Foreskin keratinocyte (primary cell): ENCODE measurements at places on chromosomes 1 and 21.

- no peak for DNase-seq
Measured at GRCh38 chr1:10705953-10706352, 90.5 kb downstream of the CASZ1 start.

DNA sequence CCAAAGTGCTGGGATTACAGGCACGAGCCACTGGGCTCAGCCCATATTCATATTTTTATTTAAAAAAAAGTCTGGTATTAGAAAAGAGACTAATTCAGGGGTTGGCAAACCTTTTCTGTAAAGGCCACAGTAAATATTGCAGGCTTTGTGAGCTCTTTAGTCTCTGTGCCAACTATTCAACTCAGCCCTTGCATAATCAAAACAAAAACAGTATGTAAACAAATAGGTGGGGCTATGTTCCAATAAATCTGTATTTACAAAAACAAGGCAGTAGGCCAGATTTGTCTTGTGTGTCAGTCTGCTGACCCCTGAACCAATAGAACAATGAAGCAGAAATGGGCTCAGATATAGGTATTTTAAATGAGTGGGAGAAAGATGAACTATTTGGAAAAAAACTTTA is 49.3 kb downstream of the CDC42BPA start:
- DNase-seq: no peak

DNA sequence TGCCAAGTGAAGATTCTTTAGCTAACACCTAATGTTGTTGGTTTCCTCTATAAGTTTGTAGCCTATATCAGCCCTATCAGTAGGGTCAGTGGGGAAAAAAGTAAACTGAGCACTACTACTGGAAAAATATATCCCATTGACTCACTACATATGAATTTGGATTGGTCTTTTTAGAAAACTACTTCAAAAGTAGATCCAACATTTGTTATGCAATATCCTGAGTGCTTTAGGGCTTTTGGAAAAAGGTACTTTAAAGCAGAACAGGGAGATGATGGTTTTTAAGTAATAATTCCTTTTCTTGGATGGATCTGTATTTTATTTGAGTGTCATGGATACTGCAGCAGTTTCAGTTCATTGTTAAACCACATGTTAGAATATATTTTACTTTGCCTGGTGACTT is 7.1 kb downstream of the C1orf21 start:
- no peak for DNase-seq

- no peak for DNase-seq
Measured at GRCh38 chr1:84570436-84571149, 3.6 kb downstream of the CTBS start.

- DNase-seq: no peak
Measured at GRCh38 chr1:215198021-215198420, 115.5 kb downstream of the KCNK2 start.

DNA sequence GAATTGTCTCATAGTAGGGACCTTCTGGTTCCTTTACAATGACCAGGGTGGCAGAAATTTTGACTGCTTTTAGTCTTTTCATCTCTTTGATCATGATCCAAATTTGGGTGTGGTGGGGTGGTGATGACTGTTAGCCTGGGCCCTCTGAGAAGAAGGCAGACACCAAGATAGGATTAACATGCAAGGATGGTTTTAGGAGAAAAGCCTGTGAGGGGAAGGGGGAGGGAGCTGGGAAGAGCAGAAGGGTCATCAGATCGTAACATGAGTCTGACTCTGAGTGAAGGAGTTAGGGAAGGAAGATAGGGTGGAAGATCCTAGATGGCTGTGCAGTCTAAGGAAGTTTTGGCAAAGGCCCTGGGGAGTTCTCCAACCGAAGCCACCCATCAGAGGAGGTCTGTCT is 28.5 kb upstream of the CAMSAP2 start:
- DNase-seq: no peak

DNA sequence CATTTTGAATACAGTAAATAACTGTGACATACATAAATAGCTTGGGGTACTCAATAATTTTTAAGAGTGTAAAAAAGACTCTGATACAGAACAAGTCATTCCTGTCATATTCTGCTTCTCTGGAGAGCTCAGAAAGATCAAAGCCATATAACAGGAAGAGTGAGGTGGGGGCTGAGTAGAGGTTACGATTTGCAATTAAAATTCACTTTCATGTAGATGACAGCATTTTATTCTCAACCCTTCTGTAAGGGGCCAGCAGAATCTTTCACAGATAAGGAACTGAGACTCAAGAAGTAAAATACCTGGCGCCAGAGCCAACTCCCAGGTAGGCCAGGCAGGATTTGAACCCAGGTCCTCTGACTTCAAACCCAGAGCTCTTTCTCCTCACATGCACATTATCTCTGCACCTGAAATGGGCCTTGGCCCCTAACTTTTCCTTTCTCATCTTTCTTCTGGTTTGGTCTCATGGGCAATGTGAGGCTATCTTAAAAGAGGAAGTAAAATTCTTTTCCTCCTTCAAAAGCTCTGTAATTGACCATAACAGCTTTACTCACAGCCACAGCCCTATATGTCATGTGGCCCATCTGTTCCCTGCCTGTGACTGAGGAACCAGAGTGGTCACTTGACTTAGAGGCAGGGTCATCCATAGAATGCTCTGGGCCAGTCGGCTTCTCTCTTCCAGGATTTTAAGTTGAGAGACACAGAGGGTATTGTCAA is 80.9 kb upstream of the SYT6 start:
- DNase-seq: no peak

GRCh38 chr1:181531951-181532600 is 48.8 kb downstream of the CACNA1E start:
- no peak for DNase-seq

DNA sequence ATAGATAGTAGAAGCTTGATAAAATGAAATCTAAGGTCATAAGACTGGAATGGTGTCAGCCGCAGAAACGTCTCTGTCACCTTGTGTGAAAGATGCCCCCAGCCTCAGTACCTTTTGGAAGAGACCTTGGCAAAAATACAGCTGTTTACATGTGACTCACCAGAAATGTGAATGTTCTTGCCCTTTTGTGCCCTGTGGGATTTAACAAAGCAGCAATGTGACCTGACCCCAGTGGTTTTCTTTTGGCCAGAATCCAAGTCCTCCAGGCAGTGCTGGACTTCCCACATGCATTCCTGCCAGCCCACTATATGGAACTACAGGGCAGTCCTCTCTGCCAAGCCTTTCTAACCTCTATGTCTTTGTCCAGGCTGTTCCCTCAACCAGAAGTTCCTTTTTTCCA is 27.2 kb upstream of the LRRC8C start:
- no peak for DNase-seq

GRCh38 chr1:107940017-107940577 is 24.9 kb downstream of the VAV3 start:
- no peak for DNase-seq

DNA sequence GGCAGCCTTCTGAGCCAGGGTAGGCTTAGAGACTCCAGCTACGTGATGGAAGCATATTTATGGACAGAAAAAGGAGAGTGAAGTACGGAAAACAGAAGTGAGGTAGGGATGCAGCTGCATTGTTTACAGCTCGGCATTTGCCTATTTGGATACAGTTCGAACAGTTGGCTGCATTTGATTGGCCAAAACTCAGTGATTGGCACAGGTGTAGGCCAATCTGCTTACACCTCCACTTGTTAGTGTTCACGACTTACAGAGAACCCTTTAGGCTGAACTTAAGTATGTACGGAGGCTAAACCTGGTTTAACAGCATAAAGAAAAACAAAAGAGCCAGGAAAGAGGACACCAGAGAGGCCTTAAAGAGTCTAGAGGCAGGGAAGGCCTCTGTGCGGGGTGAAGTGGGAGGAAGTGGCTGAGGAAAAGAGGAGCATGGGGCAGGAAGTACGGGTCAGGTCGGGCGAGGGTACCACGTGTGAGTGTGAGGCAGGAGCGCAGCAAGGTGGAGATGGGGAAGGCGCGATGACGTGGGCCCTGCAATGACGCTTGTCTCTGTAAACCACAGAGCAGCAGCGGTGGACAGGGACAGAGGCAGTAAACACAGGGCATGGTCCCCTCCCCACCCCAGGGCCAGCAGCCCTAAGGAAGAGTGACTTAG is 32.0 kb downstream of the RSPH1 start:
- no peak for DNase-seq

GRCh38 chr1:171655746-171656116 is 3.2 kb upstream of the MYOC start:
- no peak for DNase-seq

- no peak for DNase-seq
Measured at GRCh38 chr1:219373616-219373935, 199.9 kb downstream of the LYPLAL1 start.

- DNase-seq: no peak
Measured at GRCh38 chr1:183533617-183534174, 56.6 kb downstream of the NCF2 start.

GRCh38 chr1:33094971-33095604 is 14.1 kb downstream of the AZIN2 start:
- no peak for DNase-seq

DNA sequence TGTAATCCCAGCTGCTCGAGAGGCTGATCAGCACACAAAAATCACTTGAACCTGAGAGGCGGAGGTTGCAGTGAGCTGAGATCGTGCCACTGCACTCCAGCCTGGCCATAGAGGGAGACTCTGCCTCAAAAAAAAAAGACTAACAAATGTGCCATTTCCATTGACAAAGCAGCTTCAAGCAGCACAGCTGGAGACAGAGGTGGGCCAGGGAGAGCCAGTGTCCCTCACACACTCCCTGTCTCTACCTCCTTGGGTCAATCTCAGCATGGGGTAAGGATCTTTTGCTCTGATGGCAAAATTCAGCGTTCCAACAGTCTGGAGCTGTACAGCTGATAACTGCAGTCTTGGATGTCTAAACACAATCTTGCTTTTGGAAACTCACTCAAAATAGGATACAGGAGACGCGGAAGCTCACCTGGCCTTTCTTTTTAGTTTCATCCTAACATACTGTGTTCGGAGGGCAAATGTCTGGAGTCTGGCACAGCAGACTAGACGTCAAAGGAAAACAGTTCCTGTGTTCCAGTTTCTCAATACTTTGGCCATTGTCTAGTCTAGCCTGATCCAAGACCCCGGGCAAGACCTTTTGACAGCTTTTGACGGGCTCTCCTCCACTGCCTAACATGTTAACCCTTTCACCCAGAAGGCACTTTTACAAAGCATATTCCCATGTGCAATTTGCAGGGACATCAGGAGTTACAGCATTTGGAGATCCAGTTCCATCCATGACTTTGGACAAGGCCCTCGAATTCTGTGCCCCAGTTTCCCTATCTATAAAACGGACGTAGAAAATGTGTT is 2.9 kb downstream of the RCC2 start:
- no peak for DNase-seq

DNA sequence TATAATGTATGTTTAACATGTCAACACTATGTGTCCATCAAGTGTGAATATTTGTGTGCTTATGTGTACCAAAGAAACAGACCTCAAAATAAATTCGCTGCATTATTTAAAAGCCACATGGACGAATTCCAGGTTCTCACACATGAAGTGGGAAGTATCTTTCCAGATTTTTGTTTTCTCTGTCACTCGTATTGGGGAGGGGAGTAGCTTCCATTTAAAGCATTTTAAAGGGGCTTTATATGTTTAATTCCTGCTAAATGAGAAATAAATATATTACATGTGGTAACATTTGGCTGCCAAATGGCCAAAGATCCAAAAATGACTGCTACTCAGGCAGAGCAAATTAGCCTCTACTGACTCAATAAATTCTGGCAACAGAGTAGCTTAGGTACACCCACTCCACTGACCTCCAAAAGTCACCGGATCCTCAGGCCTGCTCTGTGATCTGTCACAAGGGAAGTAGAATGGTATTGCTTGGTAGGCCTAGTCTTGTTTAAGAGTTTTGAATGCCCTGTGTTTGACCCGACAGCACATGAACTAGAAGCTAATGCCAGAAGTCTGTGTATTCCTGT is 178.1 kb downstream of the ZP4 start:
- DNase-seq: no peak

DNA sequence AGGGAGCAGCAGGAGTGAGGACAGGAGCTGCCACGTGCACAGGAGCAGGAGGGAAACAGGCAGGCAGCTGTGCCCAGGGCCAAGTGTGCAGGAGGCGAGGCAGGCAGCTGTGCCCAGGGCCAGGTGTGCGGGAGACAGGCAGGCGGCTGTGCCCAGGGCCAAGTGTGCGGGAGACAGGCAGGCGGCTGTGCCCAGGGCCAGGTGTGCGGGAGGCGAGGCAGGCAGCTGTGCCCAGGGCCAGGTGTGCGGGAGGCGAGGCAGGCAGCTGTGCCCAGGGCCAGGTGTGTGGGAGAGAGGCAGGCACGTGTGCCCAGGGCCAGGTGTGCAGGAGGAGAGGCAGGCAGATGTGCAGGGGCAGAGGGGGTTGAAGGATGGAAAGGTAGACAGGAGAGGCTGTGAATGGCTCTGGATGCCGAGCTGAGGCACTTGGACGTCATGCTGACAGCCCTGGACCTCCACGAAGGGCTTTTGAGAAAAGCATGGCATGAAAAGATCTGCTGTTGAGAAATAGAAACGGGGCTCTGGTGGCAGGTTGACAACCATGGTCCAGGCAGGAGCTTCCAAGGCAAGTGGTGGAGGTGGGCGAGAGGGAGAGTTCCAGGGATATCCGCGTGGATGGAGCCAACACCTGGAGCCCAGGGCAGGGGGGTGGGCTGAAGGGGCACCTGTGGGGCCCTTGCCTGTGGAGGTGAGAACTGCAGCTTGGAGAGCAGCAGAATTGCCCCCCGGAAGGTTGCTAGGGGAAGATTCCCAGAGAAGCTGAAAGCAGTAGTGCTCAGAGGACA is 19.1 kb upstream of the NPHP4 start:
- no peak for DNase-seq

DNA sequence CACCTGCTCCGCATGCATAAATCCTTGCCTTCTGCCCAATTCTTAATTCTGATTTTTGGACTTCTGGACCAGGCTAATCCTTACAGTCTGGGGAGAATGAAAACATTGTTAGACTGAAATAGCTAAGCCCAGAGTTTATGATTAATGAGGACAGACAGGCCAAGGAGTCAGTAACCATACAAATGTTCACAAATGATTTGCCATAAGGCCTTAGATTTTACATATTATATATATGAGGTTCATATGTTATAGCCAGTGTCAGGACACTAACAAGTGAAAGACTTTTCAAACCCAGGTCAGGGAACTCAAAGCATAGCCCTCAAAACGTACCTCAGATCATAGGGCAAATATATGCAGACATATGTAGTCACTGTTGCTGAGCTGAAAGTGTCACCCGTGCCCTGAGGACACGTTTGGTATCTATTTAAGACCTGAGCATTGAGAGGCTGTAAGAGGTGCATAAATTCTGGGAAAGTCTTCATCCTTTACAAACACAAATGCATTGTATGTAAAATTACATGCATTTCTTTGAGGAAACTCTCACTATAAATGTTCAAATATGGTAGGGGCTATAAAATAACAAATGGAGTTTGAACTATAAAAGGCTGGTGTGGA is 45.3 kb upstream of the FBXO28 start:
- no peak for DNase-seq

DNA sequence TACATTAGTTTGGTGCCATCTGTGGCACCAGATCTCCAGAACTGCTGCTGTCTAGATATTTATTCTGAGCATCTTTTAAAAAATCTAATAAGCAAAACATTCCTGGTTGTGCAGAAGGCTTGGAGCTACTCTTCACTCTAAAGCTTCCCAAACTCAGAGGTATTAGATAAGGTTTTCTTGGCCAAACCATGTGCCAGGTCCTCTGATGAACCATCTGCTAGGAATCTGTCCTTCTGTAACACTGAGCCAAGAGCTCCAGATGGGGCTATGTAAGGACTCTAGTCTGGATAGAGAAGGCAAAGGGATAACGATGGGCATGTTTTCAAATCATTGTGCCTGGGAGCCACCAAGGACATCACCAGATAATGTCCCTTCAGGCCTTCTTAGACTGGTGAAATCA is 410.6 kb downstream of the NTNG1 start:
- DNase-seq: no peak

GRCh38 chr1:236015539-236015938 is 49.4 kb downstream of the NID1 start:
- no peak for DNase-seq
